ENCODE measurements at places on chromosomes 12 and 14.
A peak's percentile ranks its signal among the peaks of the same experiment; 100 is the strongest.

DNA sequence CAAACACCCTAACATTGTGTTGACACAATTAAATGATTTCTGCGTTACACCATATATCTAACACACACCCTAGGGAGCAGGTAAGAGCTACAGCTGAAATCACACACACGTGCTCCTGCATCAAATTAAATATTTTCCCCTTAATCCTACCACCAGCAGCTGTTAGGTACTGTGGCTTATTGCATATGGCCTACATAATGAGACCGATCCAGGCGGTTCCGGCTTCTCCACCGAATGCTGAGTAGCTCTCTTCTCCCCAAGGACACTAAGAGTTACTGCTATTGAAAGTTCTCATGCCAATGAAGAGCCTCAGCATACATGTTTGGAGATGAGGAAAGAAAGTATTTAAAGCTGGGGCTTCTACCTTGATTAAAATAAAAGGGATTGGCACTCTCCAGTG is 472.2 kb upstream of the STXBP6 start:
- no peak for DNase-seq

DNA sequence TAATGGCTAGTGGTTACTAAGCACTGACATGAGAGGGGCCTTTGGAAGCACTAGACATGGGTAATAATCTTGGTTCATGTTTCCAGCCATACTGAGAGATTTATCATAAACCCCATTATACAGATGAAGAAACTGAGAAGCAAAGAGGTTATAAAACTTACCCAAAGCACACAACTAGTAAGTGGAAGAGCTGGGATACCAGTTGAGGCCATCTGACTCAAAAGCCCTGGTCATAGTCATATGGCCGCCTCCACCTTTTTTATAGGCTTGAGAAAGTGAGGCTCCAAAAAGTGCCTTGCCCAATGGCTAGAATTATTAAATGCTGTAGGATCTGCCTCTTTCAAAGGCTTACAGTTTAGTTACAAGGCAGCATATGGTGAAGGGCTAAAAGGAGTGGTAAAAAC is 944 bp downstream of the TXNRD1 start:
- no peak for DNase-seq

DNA sequence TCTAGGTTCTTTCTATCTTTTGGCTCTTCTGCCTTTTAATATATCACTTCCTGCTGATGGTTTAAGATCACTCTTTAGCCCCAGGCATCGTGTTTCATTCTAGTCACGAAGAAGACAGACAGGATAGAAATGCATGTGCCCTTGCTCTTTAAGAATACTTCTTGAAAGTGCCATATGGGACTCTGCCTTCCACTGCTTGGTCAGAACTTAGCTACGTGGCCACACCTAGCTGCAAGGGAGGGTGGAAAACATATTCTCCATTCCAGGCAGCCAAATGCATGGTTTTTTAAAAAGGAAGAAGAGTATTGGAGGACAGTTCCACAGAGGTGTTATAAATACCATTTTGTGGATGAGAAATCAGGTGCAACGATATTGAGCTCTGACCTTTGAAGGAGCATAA is 143.3 kb downstream of the KLRB1 start:
- no peak for DNase-seq

DNA sequence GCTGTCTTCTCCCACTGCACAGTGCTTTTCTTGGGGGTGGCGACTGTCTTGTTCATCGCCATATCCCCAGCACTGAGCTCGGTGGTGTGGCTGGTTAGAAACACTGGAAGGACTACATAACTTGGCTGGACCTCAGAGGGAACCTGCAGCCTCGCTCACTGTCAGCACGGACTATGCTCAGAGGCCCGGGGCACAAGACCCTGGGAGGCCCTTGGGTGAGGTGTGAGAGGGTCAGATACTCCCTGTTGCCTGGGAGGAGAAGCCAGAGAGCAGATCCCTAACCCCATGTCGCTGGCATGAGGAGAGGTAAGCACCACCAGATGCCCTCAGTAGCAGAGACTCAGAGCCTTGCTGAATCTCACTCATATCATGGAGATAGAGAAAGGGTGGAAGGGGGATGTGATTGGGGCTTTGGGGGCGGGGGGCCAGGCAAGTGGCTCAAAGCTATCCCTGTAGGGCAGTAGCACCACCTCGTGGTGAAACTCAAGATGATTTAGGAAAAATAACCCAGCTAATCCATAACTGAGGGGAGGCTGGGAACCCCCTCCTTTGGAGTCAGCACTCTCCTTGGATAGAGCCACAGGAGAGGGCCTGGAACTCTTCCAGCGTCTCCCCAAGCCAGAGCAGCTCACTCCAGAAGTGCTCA is 18.7 kb upstream of the HDAC7 start:
- no peak for DNase-seq

- no peak for DNase-seq
Observed at GRCh38 chr12:63521706-63522105, 146.6 kb downstream of the DPY19L2 start.

DNA sequence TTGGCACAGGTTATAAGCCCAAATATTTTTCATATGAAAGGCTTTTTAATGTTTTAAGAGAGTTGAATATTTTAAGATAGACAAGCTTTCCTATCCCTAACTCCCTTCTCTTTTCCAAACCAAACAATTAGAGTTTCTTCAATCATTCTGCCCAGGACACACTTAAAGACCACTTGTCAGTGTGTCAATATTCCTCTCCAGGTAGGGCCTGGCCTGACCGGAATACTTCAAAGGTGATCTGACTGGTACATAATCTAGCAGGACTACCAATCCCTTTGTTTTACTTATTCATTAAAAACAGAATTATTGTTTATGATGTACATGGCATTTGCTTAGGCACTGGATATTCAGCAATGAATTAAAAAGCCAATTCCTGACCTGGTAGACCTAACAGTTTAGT is 24.2 kb upstream of the SNRPF start:
- DNase-seq, result no peak

- DNase-seq, result no peak
Observed at GRCh38 chr12:123748161-123748560, 13.9 kb upstream of the DNAH10 start.

GRCh38 chr12:55017416-55017925 is 2.3 kb upstream of the NEUROD4 start:
- DNase-seq, result no peak

- no peak for DNase-seq
Observed at GRCh38 chr14:101823511-101824120, 62.1 kb downstream of the PPP2R5C start.

- DNase-seq, result no peak
Observed at GRCh38 chr14:96634896-96635295, 132.7 kb downstream of the PAPOLA start.

- DNase-seq, result no peak
Observed at GRCh38 chr14:69149461-69150244, 3.3 kb downstream of the DCAF5 start.

DNA sequence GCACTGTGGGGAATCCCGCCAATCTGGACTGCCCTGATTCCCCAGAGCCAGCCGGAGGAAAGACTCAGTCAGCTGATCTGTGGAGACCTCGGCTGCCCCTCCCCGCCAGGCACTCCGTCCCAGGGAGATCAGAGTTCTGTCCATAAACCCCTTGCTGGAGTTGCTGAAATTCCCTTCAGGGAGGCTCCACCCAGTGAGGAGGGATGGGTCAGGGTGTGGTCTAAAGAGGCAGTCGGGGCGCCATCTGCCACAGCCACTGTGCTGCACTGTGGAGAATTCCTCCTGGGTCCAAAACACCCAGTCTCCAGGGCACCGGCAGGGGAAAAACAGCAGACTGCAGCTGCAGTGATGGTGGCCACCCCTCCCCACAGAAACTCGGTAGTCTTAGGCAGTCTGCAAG is 1922.3 kb upstream of the FLRT2 start:
- no peak for DNase-seq

GRCh38 chr12:3367750-3368444 is 123.1 kb upstream of the PRMT8 start:
- no peak for DNase-seq

DNA sequence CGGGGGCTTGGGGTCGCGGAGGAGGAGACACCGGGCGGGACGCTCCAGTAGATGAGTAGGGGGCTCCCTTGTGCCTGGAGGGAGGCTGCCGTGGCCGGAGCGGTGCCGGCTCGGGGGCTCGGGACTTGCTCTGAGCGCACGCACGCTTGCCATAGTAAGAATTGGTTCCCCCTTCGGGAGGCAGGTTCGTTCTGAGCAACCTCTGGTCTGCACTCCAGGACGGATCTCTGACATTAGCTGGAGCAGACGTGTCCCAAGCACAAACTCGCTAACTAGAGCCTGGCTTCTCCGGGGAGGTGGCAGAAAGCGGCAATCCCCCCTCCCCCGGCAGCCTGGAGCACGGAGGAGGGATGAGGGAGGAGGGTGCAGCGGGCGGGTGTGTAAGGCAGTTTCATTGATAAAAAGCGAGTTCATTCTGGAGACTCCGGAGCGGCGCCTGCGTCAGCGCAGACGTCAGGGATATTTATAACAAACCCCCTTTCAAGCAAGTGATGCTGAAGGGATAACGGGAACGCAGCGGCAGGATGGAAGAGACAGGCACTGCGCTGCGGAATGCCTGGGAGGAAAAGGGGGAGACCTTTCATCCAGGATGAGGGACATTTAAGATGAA is 630 bp downstream of the FOS start:
- peak; percentile 68 for DNase-seq

DNA sequence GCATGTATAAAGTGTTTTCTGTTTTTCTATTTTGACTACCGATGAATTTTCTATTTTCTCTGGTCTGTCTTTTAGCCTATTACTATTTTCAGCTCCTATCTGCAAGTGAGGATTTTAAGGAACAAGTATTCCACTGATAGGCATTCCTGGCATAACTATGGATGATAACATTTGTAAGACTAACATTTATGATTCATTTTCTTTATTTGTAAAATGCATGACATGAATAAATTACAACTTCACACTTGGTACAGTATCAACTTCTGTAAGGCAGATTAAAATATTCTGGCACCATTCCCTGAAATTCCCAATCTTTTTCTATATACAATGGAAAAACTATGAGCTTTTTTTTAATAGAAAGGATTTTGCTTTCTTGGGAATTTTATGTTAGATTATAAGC is 121.0 kb upstream of the GARIN2 start:
- no peak for DNase-seq

- no peak for DNase-seq
Observed at GRCh38 chr12:60920841-60921495, 1325.1 kb downstream of the SLC16A7 start.

DNA sequence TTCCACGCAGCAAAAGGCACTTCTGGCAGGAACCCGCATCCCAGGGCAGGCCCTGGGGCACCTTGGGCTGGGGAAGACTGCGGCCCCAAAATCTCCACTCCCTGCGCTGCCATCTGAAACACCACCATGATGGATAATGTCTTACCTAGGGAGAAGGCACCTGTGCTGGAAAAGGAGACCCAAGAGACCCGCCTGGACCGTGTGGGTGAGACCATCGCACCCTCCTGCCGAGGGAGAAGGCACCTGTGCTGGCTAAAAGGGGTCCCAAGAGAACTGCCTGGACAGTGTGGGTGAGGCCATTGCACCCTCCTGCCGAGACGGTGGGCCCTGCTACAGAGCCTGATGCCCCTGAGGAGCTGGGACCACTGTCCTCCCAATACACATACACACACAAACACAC is 24.8 kb upstream of the INF2 start:
- no peak for DNase-seq

DNA sequence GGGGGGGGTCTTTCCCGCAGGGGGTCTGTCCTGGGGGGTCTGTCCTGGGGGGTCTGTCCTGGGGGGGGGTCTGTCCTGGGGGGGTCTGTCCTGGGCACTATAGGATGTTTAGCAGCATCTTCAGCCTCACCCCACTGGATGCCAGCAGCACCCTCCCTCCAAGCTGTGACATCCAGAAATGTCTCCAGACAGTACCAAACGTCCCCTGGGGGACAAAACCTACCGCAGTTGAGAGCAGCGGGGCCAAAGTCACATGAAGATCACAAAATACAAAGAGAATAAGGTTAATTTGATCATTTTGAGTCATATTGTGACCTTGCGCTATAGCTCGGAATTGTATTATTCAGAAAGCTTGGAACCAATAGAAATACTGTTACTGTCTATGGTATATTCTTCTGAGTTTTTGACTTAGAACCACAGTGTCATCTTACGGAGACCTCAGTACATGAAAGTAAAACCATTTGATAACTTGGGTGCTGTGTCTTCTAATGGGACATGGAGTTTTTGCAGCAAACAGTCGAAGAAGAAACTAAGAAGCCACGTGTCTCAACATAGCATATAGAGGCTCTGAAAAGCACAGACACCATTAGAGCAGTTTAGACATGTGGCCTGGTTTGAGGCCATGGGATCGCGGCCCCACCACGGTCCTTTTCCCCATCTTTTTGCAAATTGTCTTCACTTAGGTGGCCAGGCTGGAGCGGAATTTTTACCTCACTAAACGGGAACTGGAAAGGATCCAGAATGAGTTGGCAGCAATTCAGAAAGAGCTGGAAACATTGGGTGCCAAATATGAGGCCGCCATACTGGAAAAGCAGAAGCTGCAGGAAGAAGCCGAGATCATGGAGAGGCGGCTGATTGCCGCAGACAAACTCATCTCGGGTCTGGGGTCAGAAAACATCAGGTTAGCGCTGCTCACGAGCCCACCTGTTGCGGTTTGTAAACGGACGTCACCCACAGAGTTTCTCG is 59.9 kb downstream of the CCDC92 start:
- peak; percentile 67 for DNase-seq

DNA sequence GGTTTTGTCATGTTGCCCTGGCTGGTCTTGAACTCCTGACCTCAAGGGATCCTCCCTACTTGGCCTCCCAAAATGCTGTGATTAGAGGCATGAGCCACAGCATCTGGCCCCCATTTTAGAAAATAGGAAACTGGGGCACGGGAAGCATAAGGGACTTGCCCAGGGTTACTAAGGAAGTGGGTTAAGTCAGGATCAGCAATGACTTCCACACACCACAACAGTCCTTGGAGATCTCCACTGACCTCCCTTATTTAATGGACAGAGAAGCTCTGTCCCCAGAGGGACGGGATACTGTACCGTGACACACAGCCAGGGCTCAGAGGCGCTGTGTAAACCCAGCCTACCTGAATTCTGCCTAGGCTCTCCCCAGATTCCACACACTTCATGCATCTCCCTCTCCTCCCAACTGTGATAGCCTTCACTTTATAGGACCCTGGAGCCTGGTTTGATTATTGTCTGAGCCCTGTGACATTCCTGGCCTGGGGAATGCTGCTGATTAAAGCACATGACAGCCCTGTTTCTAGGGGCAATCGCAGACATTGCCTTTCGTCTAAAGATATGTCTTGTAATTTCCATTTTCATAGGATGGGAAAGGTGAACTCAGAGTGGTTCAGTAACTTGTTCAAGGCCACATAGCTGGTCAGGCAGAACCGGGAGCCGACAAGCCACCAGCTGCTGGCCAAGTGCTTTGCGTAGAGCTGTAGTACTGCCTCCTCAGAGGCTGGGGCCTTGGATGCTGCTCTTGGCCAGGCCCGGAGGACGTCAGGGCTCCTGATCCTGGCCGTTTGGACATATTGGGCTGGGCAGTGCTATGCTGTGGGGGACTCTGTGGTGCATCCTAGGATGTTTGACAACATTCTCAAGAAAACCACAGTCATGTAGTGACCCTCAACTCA is 20.8 kb downstream of the SERPINA1 start:
- DNase-seq, result no peak

DNA sequence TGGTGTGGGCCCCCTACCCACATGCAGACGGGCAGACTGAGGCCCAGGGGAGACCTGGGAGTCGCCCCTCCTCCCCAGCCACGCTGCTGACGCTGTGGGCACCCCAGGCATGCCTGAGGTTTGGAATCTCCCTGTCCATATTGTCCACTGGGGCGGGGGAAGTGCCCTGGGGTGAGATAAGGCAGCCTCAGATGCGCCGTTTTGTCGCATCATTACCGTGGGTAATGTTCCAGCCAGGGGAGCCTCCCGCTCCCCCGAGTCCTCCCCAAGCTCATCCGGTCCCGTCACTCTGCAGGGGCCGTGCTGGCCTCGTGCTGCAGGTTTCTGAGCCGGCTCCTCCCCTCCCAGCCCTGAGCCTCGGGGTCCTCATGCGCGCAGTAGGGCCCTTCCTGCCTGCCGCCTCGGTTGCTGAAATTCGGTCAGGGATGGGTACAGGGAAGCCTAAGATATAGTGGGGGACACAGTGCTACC is 11.4 kb downstream of the INF2 start:
- no peak for DNase-seq

All from HAP-1 (cell line).